ENCODE measurements at places on chromosomes 2 and 18.
A peak's percentile ranks its signal among the peaks of the same experiment; 100 is the strongest.

- no peak for DNase-seq
These were observed 206.1 kb downstream of the SH3BP4 start for GRCh38 chr2:235157746-235158482.

- DNase-seq = no peak
These were observed 5.0 kb upstream of the PROC start for GRCh38 chr2:127413200-127413599.

- no peak for DNase-seq
These were observed 280.2 kb upstream of the SOX11 start for GRCh38 chr2:5412001-5412400.

- DNase-seq = no peak
These were observed 121.8 kb upstream of the RIOK3 start for GRCh38 chr18:23331091-23331920.

- no peak for DNase-seq
These were observed 4.4 kb downstream of the LYPD6B start for GRCh38 chr2:149042881-149043280.

GRCh38 chr2:144415386-144415785 is 104.5 kb downstream of the ZEB2 start:
- DNase-seq = no peak

DNA sequence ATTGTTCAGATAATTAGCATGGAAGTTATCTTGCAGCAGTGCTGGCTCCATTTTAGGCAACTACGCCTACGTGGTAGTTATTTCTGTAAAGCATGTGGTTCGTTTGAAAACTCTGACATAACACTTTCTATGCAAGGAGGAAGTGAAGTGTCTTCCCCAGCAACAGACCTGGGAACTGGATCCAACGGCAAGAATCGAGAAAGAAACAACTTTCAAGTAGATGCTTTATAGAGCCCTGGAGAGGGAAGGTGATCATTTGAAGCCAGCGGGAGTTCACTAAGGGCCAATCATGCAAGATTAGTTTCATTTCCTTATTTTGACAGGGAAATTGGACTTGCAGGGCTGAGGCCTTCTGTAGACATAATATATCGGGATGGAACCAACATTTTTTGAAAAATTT is 218.3 kb downstream of the ACKR3 start:
- DNase-seq = no peak

- DNase-seq = peak; percentile 73
These were observed 3.5 kb upstream of the LBX2 start for GRCh38 chr2:74502720-74503505.

DNA sequence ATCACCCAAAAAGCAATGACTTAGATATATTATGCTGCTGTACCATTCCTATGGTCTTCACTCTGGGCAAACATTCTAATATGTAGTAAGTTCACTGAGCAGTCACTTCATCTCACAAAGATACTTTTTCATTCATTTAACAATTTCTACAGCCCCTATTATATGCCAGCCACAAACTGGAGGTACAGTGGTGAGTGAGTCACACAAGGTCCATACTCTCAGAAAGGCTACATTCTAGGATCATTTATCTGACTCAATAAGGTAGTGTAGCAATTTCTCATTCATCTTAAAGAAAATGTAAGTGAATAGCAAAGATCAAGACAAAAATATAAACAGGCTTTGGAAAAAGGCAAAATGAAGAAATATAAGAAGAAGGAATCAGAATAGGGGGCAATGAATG is 40.5 kb downstream of the NHEJ1 start:
- DNase-seq = no peak

DNA sequence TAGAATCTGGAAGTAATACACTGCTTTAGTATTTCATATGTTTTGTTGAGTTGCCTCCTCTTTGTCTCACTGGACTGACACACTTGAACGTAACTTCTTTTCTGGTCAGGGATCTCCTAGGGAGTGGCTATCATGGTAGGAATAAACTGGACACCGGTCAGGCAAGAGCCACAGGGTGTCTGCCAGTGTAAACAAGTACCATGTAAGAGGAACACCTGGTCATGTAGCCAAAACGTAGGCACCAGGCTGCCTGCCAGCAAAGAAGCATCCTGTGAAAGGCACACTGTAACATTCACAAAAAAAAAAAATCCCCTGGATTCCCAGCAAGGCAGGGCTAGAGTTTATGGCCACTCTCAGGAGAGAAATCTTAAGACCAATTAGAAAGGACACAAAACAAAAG is 372.8 kb upstream of the RND3 start:
- DNase-seq = peak; percentile 91

DNA sequence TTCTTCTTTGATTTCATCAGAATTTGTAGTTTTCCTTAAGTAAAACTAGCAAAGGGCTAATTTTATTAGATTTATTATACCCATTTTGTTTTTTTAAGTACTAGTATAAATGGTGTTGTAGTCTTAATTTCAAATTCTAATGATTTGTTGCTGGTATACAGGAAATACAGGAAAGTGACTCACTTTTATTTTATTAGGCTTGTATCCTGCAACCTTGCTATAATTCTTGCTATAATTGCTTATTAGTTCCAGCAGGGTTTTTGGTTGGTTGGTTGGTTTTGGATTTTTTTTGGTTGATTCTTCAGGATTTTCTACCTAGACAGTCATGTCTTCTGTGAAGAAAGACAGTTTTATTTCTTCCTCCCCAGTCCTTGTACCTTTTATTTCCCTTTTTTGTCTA is 110.6 kb upstream of the IL1R2 start:
- no peak for DNase-seq

DNA sequence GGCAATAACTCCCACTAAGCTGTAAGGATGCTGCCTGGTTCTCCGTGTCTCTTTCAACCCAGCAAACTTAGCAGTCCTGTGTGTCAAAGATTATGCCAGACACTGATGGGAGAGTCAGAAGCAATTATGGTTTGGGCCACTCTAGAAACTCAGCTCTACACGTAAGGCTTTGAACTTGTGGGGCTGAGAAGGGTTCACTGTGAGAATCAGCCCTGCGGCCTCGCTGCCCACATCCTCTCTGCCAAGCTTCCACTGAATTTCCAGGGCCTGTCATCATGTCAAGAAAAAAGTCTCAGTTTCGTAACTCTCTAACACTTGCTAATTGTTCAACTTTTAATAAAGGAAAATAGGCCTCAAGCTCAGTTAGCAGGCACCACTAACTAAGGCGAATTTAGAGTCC is 308.8 kb upstream of the LYPD1 start:
- no peak for DNase-seq

GRCh38 chr2:231614559-231615057 is 21.9 kb downstream of the TEX44 start:
- DNase-seq = no peak

DNA sequence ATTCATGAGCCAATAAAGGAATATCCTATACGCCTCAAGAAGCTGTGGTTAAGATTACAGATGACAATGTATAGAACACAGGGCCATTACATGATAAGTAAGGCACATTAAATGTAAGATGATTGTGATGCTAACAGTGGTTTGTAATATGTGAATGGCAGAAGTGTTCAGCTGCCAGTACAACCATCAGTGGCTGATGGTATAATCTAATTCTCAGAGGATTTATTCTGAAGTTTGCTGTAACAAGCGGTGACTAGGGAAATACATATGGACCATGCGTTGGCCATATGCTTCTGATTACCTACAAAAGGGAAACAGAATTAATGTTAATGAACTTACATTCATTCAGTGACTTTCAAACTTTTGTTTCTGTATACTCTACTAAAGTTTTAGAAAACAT is 750.8 kb upstream of the KLHL29 start:
- no peak for DNase-seq

GRCh38 chr18:58653814-58654509 is 17.3 kb upstream of the MALT1 start:
- no peak for DNase-seq

GRCh38 chr18:12598181-12598930 is 59.6 kb downstream of the SPIRE1 start:
- DNase-seq = no peak

DNA sequence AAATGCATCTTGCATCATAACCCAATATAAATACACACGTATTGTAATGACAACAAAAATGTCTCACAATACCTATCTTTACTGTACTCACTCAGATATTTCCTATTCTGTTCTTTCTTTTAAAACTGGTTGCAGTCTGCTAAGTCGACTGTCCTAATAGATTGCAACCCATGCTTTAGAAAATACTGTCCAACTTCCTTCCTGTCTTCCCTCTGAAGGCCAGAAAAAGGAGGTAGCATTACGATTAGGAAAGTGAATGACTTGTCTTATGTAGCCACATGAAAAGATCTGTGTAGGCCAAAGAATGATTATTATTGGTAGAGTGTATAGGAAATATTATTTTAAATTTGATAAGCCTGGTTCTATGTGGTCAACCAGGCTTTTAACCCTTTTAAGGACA is 134.1 kb downstream of the FAM210A start:
- no peak for DNase-seq

DNA sequence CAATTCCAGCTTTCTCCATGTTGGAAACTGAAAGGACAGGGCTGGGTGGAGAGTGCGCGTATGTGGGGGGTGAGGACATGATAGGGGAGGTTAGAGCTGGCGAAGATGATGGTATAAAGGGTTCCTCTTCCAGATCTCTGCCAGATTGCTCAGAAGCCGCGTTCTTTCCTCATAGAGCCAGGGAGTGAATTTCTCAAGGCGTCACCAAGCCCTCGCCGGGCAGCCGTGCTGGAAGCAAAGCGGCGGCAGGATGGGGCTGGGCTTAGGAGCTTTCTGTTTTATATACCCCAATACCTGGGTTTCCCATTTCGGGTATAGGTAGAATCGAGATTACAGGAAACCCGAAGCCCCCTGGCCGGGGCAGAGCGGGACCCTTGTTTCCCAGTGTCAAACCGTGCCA is 43.8 kb downstream of the DDX18 start:
- DNase-seq = no peak

GRCh38 chr18:54169431-54170403 is 54.8 kb downstream of the MBD2 start:
- DNase-seq = no peak

DNA sequence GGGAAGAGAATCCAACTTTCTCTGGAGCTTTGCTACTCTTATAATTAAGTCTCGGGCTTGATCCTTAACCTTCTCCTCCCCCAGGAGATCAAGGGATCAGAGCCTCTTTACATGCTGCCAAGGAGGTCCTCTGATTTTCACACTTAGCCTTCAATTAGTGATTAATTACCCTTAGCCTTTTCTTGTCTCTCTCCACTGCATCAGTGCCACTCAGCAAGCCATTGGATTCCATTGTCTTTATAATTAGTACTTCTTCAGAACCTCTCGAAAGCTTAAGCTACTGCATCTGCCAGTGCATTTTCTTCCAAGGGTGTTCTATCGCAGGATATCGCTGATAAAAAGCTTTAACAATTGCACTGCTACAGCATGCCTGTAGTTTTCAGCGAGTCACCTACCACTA is 477.0 kb upstream of the MEIS1 start:
- no peak for DNase-seq

DNA sequence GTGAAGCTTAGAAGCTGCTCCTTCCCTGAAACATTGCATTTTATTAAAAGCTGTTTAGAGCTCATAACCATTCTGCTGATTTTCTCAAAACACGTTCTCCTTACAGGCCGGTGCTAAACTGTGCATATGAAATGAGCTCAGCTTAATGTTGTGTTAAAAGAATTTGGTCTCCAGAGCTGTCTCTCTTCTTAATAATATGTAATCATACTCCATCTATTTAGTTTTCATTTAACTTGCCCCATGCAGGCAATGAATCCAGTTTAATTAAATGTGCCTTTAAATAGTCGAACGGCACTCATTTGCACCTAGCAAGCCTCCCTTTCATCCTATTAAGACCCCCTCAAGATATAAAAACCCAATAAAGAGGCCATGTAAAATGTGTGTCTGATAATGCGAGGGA is 76.3 kb downstream of the HNMT start:
- DNase-seq = no peak

DNA sequence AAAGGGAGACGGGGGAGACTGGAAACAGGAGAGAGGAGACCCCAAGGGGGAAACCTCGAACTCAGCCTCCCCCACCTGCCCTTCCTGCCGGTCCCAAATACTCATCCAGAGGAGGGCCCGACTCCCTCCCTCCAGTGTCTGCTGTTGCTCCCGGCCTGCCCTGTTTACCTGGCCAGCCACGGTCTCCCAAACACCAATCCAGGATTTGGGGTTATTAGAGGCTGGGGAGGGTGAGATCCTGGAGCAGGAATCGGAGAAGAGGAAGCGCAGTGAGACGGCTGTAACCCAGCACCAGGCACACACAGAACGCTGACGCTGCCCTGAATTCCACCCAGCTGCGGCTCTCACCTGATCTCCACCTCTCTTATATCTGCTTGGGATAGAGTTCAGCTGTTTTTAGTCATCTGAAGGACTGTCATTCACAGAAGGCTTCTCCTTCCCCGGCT is 213.0 kb downstream of the TNS1 start:
- DNase-seq = no peak

DNA sequence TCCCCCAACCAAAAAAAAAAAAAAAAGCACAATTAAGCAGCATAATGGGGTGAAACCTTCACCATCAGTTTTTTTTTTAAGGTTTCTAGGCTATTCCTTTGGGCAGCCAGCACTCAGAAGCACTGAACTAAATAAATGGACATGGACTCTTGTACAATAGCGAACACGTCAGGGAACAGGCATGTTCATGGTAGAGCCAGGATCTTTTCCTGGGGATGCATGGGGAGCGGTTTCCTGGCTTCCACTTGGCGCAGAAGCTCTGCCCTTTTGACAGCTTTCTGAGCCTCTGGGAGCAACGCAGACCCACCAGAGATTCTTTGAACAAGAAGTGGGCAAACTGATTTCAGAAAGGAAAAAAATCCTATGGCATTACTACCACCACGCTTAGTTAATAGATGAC is 35.0 kb downstream of the ALPK2 start:
- DNase-seq = no peak

- DNase-seq = no peak
These were observed 115.0 kb downstream of the ZBTB7C start for GRCh38 chr18:48293954-48294898.

- no peak for DNase-seq
These were observed 49.9 kb upstream of the PARD3B start for GRCh38 chr2:204495381-204495780.

GRCh38 chr2:219998107-219998506 is 370.7 kb downstream of the SLC4A3 start:
- no peak for DNase-seq

DNA sequence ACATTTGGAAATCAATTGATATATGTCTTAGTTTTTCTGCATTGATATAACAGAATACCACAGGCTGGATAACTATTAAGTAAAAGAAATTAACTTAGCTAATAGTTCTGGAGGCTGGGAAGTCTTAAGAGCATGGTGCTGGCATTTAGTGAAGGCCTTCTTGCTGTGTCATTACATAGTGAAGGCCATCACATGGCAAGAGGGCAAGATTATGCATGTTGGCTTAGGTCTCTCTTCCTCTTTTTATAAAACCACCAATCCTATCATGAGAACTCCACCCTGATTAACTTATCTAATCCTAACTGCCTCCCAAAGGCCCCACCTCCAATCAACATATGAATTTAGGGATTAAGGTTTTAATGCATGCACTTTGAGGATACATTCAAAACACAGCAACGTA is 225.5 kb upstream of the VRK2 start:
- DNase-seq = no peak

GRCh38 chr18:58525928-58526424 is 102.9 kb downstream of the ALPK2 start:
- no peak for DNase-seq

GRCh38 chr2:176409671-176410070 is 140.4 kb downstream of the MTX2 start:
- DNase-seq = no peak

GRCh38 chr2:13481201-13481600 is 764.5 kb downstream of the TRIB2 start:
- no peak for DNase-seq

- no peak for DNase-seq
These were observed 295.7 kb downstream of the LRP1B start for GRCh38 chr2:141835103-141835502.

All from left lobe of liver (tissue), 2 donors.